AG08396 (cell line): ENCODE measurements at places on chromosomes 11 and 22.

DNA sequence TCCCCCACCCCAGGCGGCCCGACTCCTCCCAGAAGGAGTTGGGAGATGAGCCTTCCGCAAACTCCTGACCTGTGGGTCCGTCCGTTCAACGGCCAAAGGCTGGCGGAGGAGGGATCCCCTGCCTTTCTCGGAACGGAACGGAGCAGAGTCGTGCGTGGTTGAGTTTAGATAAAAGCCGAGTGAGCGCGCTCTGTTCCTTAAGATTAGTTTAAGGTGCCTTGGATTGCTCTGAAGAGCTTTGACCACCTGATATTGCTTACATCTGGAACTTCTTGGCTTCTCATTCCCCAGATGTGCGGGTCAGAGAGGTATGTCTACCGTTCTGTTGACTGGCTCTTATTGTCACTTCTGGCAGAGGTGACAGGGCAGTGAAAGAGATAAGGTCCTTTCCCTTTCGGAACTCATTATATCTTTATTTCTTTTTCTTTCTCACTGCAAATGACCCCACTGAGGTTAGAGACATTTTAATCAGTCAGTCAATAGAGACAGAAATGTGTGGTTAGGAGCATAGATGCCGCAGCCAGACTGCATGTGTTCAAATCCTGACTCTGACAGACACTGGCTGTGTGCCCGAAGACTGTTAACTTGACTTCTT lies at the start of gene TRIM6:
TSS of gene TRIM6 (plus strand) at position 31 of the 595 bp plus-strand sequence. CDS start at position 292, 261 bp downstream.
- peak; percentile 53 for DNase-seq

DNA sequence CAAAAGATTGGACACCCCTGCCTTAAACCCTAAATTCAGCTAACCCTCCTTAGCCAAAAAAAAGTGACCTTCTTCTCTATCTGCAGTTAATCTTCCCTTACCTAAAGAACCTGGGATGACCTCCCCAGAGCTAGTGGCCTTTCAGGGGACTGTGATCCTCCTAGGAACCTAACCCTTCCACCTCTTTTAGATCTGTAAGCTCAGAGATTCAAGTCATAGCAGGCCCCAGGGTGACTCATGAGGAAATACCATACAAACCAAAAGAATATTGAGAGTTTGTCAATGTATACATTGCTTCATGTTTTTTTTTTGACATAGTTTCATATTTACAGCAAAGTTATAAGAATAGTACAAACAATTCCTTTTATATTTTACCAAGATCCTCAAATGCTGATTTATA lies 38.3 kb upstream of the CXCR5 start:
- peak; percentile 35 for DNase-seq

- no peak for DNase-seq
Measured at GRCh38 chr11:85021058-85021457, 606.1 kb downstream of the DLG2 start.

DNA sequence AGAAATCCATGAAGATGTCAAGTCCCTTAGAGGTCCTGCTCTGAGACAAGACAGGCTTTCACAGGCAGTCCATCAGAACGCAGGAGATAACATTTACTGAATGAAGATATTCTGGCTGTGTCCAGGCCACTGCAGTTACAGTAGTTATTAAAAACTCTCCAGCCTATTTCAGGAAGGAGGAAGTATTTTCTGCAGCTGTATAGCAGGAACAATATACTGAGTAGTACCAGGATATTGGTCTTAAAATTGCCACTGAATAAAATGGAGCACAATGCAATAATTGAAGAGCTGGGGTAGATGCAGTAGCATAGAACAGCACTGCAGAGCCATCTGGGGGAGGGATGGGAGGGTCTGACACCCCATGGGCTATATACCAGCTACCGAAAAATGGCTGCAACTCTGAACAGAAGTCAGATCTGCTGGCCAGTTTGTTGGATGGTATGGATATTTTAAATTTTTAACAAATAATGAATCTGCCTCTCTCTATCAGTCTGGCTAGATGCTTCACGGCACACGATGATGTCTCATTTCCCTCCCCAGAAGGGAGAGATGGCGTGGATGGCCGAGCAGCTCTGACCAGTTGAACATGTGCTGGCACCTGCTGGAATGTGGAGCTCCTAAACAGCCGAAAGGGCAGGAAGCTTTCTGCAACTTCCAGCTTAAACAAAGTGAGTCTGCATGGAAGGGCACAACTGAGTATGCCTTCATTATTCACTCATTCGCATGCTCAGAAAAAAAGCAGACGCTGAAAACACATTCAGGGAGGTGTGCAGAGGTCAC lies 342.1 kb upstream of the SYN3 start:
- DNase-seq = no peak

- no peak for DNase-seq
Measured at GRCh38 chr11:101034076-101034475, 95.5 kb downstream of the PGR start.

- DNase-seq = peak; percentile 18
Measured at GRCh38 chr11:132744771-132745170, 787.5 kb downstream of the OPCML start.

GRCh38 chr11:73969091-73969490 lies 13.6 kb downstream of the UCP2 start:
- no peak for DNase-seq

DNA sequence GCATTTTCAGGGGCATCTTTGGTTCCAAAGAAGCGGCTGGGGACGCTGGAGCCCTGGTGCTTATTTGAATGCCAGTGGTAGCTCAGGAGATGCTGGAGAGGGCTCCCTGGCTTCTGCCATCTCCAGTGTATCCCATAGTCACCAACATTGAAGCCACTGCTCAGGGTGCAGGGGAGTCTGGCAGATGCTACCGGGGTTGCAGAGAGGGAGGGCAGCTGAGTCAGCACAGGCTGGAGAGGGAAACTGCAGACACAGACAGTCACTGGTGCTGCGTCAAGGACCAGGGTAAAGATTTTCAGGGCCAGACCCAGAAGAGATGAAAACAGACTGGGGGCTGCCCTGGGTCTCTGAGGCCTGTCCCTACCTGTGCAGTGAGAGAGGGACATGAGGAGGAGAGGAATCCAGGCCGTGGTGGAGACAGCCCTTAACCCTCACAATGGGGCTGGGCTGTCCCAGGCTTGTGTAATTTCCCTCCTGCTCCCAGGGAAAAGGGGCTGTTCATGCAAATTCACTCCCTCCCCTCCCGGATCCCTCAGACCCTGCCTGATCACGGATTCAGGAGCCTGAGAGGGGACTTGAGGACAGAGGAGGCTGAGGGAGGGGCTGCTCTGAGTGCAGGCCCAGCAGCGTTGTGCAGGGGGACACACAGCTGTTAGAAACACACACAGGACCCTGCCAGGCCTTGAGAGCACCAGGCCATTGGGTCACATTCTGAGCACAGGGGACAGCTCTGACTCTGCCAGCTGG lies 126.9 kb upstream of the GRK3 start:
- no peak for DNase-seq

DNA sequence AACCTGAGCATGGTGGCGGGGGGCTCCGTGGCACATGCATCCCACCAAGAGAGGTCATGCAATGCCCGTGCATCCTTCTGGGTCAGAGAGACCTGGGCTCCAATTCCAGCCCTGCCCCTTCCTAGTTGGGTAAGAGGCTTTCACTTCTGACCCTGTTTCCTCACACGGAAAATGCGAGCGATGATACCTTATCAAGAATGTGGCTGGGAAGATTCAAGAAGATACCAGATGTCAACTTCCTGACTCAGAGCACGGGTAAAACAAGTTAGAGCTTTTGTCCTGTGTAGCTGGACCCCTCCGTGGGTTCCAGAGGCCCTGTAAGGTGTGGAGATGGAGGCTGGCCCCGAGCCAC lies 8.7 kb upstream of the DGKZ start:
- no peak for DNase-seq

DNA sequence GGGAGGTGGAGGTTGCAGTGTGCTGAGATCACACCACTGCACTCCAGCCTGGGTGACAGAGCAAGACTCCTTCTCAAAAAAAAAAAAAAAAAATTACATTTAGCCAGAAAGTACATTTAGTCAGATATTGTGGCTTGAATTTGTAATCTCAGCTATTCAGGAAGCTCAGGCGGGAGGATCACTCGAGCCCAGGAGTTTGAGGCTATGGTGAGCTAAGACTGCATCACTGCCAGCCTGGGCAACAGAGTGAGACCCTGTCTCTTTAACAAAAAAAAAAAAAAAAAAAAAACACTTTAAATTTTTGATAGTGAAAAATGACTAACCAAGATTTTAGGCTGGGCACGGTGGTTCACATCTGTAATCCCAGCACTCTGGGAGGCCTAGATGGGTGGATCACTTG lies 27.3 kb downstream of the MRTFA start:
- no peak for DNase-seq

DNA sequence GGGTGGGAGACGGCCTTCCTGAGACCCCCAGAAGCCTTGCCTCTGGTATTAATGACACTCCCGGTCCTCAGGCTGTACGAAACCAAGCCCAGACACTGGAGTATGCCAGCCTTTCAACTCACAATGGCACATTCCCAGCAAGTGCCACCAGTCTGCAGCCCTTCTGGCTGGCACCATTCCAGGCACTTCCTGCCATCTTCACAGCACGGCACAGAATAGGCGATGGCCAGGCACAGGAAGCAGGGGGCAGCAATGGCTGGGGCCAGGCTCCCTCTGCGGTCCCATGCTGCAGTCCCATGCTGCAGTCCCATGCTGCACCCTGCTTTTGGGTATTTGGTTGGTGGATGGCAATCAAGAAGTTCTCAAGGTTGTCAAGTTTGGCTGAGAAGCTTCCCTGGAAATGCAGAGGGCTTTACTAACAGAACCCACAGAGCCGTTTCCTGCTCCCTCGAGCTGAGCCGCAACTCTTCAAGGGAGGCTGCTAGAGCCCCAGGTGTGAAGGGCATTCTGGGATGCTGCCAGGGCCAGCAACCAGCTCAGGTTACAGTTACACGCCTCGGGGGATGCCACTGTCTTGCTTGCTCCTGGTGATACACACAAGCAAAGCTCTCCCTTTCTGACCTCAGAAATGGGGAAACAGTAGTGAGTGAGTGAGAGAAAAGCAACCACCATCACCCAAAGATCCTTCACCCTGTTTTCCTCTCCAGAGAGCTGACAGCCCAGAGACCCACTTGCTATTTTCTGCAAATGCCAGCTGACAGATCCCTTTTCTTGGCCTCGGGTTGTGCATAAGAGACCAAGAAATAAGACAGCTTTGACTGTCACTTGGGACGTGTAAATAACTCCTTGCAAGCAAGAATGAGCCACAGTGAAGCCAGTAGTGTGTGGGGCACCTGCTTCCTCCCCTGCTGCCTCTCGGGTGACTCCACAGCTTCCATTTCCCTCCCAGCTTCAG lies 23.9 kb downstream of the LRFN4 start:
- no peak for DNase-seq

- DNase-seq = no peak
Measured at GRCh38 chr11:44255406-44256071, 54.4 kb downstream of the ALX4 start.

GRCh38 chr22:36466258-36466657 lies 15.2 kb downstream of the TXN2 start:
- DNase-seq = no peak
